ENCODE measurements at places on chromosomes 1 and 21.

DNA sequence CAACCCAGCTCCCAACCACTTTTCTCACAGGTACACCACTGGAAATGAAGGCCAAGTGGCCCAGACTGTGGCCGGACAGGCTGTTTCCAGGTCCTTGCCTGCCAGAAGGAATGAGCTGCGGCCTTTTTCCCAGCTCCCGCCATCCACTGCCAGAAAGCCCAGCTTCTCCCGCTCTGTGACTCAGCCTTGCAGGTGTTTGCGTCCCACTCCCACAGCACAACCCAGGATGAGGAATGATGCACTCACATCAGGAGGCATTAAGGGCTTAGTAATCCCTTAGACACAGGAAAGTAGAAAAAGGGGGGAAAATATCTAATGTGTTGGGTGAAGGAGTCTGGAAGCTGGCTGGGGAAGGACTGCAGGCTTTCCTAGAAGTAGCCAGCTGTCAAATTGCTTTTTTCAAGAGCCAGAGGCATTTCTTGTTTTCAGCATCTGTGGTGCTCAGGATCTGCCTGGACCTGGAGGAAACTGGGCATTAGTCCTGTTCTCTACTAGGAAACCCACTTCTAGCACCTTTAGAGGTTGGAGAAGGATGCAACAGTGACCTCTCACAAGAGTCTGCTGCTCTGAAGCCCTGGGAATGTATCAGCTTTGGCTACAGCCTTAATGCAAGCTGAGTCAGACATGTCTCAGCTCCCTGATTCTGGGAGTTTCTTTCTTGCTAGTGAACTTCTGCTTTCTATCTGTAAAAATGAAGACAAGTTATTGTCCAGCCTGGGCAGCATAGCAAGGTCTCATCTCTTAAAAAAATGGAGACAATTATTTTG lies 13.2 kb upstream of the MAP1LC3C start:
- DNase-seq, result no peak

DNA sequence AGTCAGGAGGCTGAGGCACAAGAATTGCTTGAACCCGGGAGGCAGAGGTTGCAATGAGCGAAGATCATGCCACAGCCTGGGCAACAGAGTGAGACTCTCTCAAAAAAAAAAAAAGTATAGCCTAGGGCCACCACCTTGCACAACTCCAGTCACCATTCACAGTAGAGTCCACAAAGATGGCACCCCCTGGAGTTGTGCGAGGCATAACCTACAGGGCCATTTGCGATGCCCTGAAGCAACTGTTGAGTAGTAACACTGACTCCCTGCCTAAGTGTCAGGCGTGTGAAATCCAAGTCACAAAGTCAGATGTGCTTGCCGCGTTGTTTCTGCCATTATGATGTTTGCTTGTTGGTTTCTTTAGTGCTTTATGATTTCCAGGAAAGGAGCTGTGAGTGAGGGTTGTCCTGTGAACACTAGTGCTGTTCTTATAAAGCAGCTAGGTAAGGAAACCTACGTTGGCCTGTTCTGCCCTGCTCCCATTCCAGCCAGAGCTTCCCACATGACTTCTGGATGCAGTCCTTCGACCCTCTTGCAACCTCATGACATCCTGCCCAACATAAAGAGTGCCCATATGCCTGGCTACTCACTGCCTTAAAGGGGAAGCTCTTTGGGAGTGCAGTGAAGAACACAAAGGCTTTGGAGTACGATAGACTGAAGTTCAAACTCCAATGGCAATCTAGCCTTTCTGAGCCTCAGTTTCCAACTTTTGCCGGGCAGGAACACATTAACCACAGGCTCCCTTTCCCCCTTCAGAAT lies 29.8 kb downstream of the FHAD1 start:
- DNase-seq, result no peak

- no peak for DNase-seq
Observed at GRCh38 chr21:34199121-34199910, 125.9 kb downstream of the MRPS6 start.

DNA sequence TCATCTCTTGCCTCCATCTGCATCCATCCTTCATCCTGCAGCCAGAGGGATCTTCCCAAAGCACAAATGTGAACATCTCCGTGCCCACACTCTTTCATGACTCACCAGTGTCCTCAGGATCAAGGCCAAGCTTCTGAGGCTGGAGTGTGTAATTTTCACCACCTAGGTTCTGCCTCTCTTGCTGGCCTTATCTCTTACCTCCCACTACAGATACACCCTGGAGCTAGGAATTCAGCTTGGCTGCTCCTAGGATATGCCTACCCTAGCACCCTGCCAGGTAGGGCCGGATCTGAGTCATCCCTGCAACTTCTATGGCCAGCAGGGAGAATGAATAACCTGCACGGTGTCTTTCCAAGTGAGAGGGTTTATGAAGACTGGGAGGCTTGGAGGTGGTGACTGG lies 208.7 kb upstream of the CSF3R start:
- DNase-seq, result no peak

DNA sequence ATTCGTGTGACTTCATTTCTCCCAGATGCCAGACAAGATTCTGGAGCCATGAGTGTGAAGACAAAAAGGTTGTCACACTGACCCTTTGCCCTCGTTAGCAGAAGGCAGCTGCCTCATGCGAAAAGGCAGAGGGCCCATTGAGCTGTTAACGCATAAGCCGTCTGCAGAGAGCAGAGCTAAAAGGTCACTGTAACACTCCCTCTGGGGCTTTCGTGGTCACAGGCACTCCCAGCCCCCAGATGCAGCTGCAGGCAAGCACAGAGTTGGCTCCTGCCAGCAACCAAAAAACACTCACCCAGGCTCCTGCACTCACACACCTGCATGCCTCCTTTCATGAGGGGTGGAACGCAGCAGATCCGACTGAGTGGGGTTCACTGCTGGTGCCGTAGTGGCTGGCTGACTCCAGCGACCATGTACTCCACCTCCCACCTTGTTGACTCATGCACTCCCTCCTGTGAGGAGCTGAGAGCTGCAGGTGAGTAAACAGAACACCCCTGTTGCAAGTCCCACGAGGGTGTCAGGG lies 287.5 kb downstream of the SMYD3 start:
- DNase-seq, result no peak

- DNase-seq, result no peak
Observed at GRCh38 chr1:11918799-11919519, 7.3 kb downstream of the KIAA2013 start.

DNA sequence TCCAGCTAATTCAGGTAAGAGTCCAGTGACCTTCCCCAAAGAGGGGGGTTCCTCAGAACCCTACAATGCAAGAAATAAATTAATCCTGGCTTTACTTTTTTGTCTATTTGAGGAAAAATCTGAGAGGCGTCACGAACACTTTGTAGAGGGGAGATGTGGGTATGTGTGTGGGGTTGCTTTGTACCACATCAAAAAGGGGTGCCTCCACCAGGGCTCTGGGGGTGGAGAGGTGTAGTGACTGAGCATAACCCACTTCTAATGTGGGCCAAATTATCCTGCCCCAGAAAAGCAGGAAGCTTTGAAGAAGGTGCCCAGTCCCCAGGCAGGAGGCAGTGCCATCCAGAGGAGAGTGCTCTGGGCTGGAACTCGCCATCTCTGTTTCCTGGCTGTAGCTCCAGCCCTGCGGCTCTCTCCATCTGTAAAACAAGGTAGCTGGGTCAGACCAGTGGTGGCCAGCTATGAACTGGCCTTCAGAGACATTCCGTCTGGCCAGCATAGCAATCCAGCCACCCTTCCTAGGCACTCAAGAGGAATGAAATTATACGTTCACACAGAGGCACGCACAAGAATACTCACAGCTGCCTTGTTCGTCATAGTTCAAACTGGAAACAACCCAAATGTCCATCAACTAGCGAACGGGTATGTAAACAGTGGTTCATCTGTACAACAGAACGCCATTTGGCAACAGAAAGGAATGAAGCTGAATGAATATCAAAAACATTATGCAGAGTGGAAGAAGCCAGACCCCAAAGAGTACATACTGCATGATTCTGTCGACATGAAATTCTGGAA lies 45.4 kb upstream of the TNFRSF1B start:
- DNase-seq, result no peak

DNA sequence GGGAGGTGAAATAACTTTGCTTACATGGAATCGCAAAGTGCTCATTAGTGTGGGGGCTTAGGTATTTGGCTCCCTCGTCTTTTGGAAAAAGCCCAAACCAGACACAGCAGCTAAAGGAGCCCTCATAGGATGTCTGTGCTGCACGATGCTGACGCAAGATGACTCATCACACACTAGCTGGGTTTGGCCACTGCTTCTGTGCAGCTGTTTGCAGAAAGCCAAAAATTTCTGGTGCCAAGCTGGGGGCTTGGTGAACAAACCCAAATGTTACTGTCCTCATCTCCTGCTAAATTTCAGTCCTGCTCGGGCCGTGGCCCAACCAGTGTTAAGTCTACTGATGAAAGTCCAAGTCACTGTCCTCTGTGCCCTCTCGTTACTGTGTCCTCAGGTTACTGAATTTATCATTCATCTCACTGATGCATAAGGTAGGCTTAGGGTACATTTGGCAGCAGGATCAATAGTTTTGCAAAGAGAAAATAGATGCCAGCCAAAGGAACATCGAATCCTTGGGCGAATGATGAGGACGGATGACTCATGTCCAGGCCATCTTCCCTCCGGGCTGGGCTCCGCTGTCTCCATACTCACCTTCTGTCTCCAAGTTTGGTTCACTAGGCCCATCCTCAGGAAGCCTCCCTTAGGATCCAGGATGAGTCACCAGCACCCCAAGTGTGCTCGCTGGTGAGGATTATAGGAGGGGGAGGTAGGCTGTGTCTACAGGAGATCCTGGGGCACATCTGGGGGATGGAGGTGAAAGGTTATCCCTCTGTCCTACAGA lies 177.7 kb downstream of the ADSS2 start:
- DNase-seq, result no peak

GRCh38 chr1:58812468-58812867 lies 28.6 kb upstream of the JUN start:
- no peak for DNase-seq

DNA sequence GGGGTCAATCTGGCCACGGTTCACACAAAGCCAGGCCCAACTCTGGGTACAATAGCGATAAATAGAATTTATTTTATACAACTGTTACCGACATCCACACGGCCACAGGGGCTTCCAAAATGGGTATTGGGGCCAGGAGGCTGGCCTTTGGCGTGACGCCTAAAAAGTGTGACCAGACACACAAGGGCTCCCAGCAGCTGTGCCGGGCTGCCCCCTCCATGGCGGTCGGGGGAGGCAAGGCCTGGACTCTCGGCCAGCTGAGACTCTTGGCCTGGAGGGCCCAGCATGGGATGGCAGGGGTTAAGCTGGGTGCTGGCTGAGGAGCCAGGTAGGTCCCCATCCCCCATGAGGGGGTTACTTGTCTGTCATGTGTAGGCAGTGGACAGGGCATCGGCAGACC lies 73.0 kb downstream of the RAP1GAP start:
- no peak for DNase-seq

DNA sequence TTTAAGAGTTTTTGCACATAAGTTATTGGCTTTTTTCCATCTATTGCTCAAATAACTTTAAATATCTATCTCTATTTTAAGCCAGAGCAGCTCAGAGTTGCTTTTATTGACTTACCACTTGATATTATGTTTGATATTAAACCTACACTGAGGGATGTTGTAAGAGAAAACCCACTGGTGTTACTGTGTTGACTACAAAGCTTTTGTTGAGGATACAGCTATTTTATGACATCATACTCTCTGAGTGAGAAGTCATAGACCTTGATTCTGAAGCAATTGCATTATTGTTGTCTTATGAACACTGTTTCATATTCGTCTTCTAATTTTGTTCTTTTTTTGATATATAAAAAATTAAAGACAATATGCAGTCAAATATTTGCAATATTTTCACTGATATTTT lies 560.4 kb downstream of the PTBP2 start:
- no peak for DNase-seq

DNA sequence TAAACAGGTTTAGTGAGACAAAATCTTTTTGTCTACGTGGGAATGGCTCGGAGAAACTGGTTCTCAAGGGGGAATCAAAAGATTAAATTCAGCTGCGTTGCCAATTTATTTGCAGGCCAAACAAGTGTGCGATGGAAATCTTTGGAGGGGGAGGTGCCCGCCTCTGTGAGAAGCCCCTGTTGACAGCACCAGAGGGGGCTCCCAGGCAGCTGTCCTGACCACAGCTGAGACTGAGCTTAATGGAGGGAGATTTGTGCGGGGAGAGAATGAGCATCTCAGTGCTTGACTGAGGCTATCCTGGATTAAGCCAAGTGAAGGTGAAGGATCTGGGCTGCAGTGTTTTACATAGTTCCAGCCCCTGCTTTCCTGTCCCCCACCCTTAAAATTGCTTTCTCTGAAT lies 169.7 kb downstream of the ATG4C start:
- DNase-seq, result no peak

GRCh38 chr1:96520579-96520947 lies 201.0 kb upstream of the PTBP2 start:
- DNase-seq, result no peak

GRCh38 chr1:9653491-9654050 lies 2.0 kb downstream of the PIK3CD start:
- DNase-seq, result no peak

- no peak for DNase-seq
Observed at GRCh38 chr1:225329041-225329440, 98.8 kb downstream of the LBR start.

- no peak for DNase-seq
Observed at GRCh38 chr1:22229379-22229778, 86.5 kb upstream of the WNT4 start.

GRCh38 chr1:182910143-182910542 lies 42.8 kb downstream of the SHCBP1L start:
- DNase-seq, result no peak

DNA sequence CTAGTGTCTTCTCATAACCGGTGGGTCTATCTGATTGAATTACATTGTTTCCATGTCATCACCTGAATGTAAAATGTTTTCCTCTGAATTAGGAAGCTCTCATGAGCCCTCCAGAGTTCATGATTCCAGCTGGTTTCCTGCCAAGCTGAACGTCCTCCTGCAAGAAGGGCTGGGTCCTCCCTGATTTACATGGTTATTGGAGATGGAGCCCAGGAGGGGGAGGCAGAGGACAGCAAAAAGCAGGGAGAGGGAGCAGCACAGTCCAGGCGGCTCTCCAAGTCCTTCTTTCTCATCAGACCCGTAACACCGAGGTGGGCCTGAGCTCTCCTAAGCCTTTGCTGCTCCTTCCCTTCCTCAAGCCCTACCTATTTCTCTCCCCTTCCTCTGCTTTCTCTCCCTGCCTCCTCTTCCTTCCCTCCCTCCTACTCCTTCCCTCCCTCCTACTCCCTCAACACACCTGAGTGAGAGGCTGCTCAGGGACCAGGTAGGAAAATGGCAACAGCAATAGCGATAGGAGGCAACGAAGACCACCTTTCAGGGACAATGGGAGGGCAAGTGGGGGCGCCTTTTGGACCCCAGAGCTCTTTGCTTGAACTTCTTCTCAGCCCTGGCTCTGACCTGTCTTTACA lies 265.9 kb downstream of the PRDM2 start:
- DNase-seq, result no peak

GRCh38 chr1:184163674-184164465 lies 112.3 kb downstream of the TSEN15 start:
- peak; percentile 4 for DNase-seq

GRCh38 chr1:230749150-230749549 lies 2.0 kb downstream of the CAPN9 start:
- DNase-seq, result no peak

Measured in stimulated activated CD8-positive, alpha-beta memory T cell treated with anti-CD3 and anti-CD28 coated beads, Interleukin-15, amount 100 ng/mL, for 48 hours (primary cell).